Heart right ventricle (tissue), 16 donors: ENCODE measurements at places on chromosomes 4 and X. TPM values are rescaled to one million over a fixed set of nuclear protein-coding genes. Genes with fewer than 3 reads are reported as not detected.

- no peak overlapping the region for H3K4me3 ChIP-seq
- H3K4me1 ChIP-seq = peaks cover 31% of the 10 kb centered on the region
- H3K27me3 ChIP-seq = no peaks in the 10 kb centered on the region
- peak overlapping the region; percentile 77 for H3K27ac ChIP-seq
- peak; percentile 50 for DNase-seq
Measured at GRCh38 chr4:7781366-7781765, 158.3 kb downstream of the AFAP1 start.

DNA sequence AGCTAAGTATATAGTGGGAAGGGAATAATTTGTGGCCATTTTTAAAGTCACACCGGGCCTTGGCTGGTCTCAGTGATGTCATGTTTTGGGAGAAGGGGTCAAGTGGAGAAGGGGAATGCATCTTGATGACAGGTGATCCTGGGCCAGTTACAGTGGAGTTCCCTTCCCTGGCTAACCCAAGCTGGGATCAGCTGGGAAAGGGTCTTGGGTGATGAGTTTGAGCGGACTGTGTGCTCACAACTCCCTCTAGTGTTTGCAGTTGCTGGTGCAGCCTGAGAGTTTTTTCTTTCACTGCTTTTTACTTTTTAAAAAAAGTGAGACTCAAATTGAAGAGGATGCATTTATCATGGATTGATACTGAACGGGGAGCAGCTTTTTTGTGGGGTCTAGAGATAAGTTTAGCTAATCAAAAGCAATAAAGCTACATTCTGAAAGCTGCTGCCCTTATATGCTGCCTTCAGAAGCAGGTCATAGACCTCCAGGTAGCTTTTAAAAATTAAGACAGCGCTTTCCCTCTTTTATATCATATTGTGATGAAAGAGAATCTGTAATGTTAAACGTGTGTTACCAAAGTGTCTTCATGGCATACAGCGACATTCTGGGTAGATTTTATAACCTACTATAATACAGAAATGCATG lies 164.7 kb downstream of the DCLK2 start:
- no peak overlapping the region for H3K4me3 ChIP-seq
- no peak overlapping the region for H3K27ac ChIP-seq
- DNase-seq = no peak
- no peaks in the 10 kb centered on the region for H3K36me3 ChIP-seq

DNA sequence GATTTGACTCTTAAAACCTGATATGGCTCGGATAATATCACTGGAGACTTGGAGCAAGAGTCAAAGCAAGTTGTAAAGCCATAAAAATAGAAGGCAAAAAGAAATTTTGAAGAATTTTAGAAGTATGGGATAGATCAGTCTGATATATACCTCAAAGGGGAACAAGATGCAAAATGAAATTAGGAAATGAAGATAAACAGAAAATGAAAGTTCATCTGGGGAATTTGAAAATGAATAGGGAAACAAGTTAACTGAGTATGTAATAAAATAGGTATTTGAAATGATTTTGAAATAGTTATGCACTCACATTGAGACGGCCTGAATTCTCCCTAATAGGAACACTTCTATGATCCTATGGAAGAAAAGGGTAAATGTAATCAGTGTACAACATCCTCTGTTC lies 5.7 kb downstream of the CYP2U1 start:
- no peaks in the 10 kb centered on the region for H3K36me3 ChIP-seq
- no peaks in the 10 kb centered on the region for H3K27me3 ChIP-seq
- no peak overlapping the region for H3K27ac ChIP-seq
- no peak for DNase-seq
- peaks cover 16% of the 10 kb centered on the region for H3K4me1 ChIP-seq

GRCh38 chr4:76550966-76551780 lies 116.1 kb downstream of the SHROOM3 start:
- H3K4me1 ChIP-seq = peaks cover 9% of the 10 kb centered on the region
- H3K36me3 ChIP-seq = no peaks in the 10 kb centered on the region
- H3K27me3 ChIP-seq = no peaks in the 10 kb centered on the region
- no peak overlapping the region for H3K27ac ChIP-seq
- no peak overlapping the region for H3K4me3 ChIP-seq

GRCh38 chr4:169573889-169574288 lies 38.5 kb downstream of the NEK1 start:
- no peaks in the 10 kb centered on the region for H3K27me3 ChIP-seq
- no peaks in the 10 kb centered on the region for H3K4me1 ChIP-seq
- H3K36me3 ChIP-seq = peaks cover 73% of the 10 kb centered on the region
- no peak overlapping the region for H3K27ac ChIP-seq
- DNase-seq = no peak

GRCh38 chr4:3494462-3494871 lies 31.4 kb downstream of the DOK7 start:
- H3K27ac ChIP-seq = no peak overlapping the region
- no peak for DNase-seq
- no peak overlapping the region for H3K4me3 ChIP-seq

DNA sequence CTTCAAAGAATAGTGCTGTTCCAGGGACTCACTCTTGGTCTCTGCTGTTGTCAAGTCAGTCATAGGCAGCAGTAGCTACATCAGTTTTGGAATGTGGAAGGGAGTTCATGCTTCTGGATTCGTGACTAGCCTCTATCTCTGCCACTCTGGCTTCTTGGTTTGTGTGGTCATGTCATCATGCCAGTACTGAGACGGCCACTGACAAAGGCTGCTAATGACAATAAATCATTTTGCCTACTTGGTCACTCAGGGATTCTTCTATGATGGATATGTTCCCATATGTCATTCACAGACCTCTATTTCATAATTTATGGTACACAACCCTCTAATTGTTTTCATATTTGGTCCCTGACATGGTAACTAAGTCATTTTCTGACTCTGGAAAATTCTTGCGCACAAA lies 450.8 kb upstream of the BOD1L1 start:
- H3K27ac ChIP-seq = no peak overlapping the region
- DNase-seq = no peak
- H3K27me3 ChIP-seq = no peaks in the 10 kb centered on the region
- no peak overlapping the region for H3K4me3 ChIP-seq

DNA sequence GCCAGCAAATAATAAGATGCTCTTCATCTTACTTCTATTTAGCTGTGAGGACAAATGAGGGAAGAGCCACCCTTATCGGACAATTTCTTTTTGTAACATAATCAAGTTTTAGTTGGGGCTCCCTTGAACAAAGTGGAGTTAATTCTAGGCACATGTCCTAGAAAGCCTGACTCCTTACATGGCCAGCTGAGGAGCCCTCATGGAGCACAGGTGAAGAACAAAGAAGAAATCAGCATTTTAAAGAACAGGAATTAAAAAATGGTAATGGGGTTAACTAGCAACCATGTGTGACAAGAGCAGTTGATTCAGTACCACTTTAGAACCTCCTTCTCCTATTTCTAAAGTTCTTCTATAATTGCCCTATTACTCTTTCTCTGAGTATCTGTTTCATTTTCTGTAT lies 15.9 kb downstream of the GPR82 start:
- H3K27me3 ChIP-seq = no peaks in the 10 kb centered on the region
- H3K27ac ChIP-seq = no peak overlapping the region
- H3K4me1 ChIP-seq = no peaks in the 10 kb centered on the region

GRCh38 chr4:81453024-81453423 lies 18.7 kb downstream of the RASGEF1B start:
- no peak overlapping the region for H3K27ac ChIP-seq
- no peaks in the 10 kb centered on the region for H3K36me3 ChIP-seq
- no peaks in the 10 kb centered on the region for H3K27me3 ChIP-seq

GRCh38 chrX:15913146-15913545 lies 58.5 kb upstream of the AP1S2 start:
- no peaks in the 10 kb centered on the region for H3K36me3 ChIP-seq
- no peak overlapping the region for H3K4me3 ChIP-seq

DNA sequence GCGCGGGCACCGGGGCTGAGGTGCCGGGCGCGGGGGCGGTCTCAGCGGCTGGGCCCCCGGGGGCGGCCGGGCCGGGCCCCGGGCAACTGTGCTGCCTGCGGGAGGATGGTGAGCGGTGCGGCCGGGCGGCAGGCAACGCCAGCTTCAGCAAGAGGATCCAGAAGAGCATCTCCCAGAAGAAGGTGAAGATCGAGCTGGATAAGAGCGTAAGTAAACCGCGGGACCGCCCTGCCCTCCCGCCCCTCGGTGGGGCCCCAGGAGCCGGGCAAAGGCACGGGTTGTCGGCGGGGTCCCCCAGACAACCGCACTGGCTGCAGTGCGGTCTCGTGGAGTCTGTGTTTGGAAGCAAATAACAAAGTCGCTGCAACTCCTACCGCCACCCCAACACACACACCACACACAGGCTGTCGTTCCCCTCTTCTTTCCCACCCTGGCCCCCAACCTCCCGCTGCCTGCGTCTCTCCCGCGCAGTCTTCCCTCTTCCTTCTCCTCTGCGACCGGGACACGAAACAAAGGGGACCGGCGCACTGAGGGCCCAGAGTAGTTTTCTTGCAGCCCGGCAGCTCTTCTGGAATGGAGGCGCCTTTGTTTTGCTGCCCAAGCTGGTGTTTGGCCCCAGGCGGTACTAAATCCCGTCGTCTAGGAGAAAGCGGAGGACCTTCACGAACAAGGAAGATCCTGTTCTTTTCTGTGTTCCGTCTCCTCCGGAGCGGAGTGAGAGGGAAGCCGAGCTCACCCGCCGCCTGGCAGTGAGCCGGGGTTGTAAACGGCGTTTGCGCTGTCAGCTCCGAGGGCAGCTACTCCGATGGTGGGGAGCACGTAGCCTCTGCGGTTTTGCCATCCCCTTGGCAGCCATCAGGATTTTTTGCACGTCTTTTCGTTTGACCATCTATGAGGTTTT lies 788 bp downstream of the SAP30 start:
- H3K27ac ChIP-seq = peak overlapping the region; percentile 62
- H3K27me3 ChIP-seq = no peaks in the 10 kb centered on the region
- H3K36me3 ChIP-seq = no peaks in the 10 kb centered on the region
- peak; percentile 69 for DNase-seq

DNA sequence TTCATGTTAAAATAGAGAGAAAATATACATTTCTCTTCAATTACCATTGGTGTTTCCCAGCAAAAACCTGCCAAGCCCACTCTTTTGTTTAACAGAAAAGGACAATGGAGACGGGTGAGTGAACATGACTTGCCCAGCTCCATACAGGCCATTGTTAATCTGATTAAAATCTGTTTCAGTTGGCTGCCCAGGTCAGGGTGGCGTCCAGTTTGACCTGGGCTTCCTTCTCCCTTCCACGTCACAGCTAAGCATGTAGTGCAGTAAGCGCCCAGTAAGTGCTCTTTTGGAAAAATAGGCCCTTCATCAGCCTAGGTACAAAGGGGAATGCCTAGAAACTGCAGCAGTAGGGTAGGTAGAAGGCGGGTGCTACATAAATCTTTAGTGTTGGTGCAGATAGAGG lies 1.5 kb upstream of the PORCN start:
- H3K27me3 ChIP-seq = no peaks in the 10 kb centered on the region
- no peak overlapping the region for H3K4me3 ChIP-seq
- DNase-seq = no peak

DNA sequence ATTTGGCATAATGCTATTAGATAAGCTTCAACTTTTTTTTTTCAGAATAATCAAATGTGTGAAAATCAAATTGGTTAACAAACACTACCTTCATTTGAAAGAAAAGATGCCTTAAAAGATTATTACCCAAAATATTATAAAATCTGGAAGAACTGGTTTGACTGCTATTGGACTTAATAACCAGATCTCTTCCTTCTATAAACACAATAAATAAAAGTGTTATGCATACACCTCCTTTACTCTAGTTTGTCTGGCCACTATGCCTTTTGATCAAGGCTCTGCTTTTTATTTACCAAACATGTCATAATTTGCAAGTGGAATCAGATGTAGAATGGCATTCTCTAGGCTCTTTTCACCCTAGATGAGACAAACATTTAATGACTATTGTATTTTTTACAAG lies 897.3 kb upstream of the EPHA5 start:
- H3K4me3 ChIP-seq = no peak overlapping the region
- no peaks in the 10 kb centered on the region for H3K4me1 ChIP-seq
- DNase-seq = no peak
- H3K27ac ChIP-seq = no peak overlapping the region

DNA sequence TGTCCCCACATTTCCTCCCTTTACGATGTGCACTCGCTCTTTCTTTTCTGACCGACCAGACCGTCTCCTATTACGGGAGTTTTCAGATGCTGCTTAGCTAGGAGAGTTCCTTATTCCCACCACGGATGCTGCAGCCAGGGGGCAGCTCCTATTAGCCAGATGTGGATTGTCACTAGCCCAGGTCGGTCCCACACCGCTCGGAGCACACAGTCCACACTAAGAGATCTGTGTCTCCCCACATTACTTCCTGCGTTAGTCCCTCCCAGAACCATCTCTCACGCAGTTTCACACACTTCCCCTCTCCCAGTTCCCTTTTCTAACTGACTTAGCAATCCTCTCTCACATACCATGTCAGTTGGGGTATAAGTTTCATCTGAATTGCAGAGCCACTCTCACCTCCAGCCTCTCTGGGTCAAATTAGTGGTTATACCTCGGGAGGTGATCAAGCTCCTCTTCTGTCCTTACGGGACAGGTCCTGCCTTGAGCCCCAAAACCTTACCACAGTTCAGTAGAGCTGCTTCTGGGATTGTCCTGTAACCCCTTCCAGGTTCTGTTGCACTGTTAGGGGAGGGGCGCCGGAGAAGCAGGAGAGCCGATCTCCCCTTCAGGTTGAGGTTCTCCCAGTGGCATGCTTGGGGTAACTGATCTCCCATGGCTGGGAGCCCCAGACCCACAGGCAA lies 28.2 kb downstream of the SULT1E1 start:
- no peaks in the 10 kb centered on the region for H3K36me3 ChIP-seq
- H3K27ac ChIP-seq = peak overlapping the region; percentile 29
- no peaks in the 10 kb centered on the region for H3K27me3 ChIP-seq
- H3K4me3 ChIP-seq = no peak overlapping the region
- no peaks in the 10 kb centered on the region for H3K4me1 ChIP-seq

DNA sequence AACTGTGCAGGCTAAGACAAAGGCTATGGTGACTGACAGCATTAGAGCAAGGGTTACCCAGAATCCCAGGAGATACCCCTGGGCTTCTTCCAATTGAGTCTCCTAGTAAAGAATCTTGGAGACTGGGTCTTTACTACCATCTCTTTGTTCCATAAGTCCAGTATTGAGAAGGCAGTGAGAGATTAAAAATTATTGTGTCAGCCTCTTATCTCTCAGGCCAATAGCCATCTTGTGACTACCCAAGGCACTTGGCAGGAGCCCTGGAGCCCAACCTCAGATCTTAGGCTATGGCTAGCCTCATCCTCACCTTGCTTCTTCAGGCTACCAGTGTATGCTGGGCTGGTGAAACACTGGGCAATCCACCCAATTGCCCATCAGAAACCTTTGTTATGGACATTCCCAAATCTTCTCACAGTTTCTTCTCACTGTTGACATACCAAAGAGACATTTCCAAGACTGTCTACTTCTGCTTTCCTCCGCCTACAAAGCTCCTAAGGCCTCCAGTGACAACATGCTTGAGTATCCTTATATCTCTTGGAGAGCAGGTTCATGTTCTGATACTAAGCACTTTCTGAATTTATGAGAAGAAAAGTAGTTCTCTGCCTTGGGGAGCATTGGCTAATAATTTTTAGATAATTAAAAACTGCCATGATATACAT lies 76.3 kb upstream of the STIM2 start:
- H3K27me3 ChIP-seq = no peaks in the 10 kb centered on the region
- H3K36me3 ChIP-seq = no peaks in the 10 kb centered on the region
- no peak overlapping the region for H3K27ac ChIP-seq
- H3K4me1 ChIP-seq = peaks cover 48% of the 10 kb centered on the region

Gene ZFP92
- 0.21 TPM for total RNA-seq

Gene DGKK
- total RNA-seq = not detected

Gene SLIT2
- total RNA-seq = 4.9 TPM

Gene PF4V1
- total RNA-seq = not detected

Gene PNMA5
- total RNA-seq = not detected

Gene NOX1
- total RNA-seq = not detected

Gene GAGE1
- not detected for total RNA-seq

Gene MAGEA8
- not detected for total RNA-seq

Gene PGK1
- total RNA-seq = 414 TPM

Gene TCEANC
- 3.7 TPM for total RNA-seq

Gene STK32B
- total RNA-seq = 0.37 TPM

Gene STATH
- not detected for total RNA-seq

Gene TMSB15A
- total RNA-seq = not detected
